Transverse colon (tissue), 4 donors: ENCODE measurements at places on chromosomes 16 and 17. TPM values are rescaled to one million over a fixed set of nuclear protein-coding genes. Genes with fewer than 3 reads are reported as not detected.
A peak's percentile ranks its signal among the peaks of the same experiment; 100 is the strongest.

Gene CLEC19A
- total RNA-seq, result not detected

Gene CBX2
- 0.27 TPM for total RNA-seq

- peak; percentile 75 for DNase-seq
- no peaks in the 10 kb centered on the region for H3K27me3 ChIP-seq
- peaks cover 11% of the 10 kb centered on the region for H3K4me1 ChIP-seq
- no peaks in the 10 kb centered on the region for H3K36me3 ChIP-seq
- no peak overlapping the region for H3K27ac ChIP-seq
- no peak overlapping the region for H3K4me3 ChIP-seq
Measured at GRCh38 chr16:2486645-2487516, 12.0 kb downstream of the TBC1D24 start.

- H3K27ac ChIP-seq, result no peak overlapping the region
- DNase-seq, result no peak
- H3K4me3 ChIP-seq, result no peak overlapping the region
- H3K36me3 ChIP-seq, result no peaks in the 10 kb centered on the region
- H3K4me1 ChIP-seq, result no peaks in the 10 kb centered on the region
Measured at GRCh38 chr17:82786427-82786826, 34.6 kb downstream of the TBCD start.

Gene SMPD3
- total RNA-seq, result 73.3 TPM

DNA sequence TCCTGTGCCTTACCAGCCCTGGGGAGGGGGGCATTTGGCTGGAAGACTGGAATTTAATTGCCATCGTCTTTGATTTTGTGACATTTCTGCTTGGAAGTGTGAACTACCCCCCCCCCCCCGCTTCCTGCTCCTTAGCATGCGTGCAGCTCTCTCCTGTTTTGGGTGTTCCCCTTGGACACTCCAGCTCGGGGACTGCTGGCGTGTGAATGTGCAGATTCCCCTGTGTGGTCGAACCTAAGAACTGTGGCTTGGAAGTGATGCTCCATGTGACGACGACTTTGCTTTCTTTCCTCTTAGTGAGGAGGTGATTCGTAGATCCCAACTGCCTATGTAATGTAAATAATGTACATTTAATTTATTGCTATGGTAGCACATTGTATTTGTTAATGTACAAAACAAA, 26.1 kb downstream of the OR1D5 start:
- H3K27ac ChIP-seq, result no peak overlapping the region
- no peak for DNase-seq
- H3K4me3 ChIP-seq, result no peak overlapping the region
- H3K36me3 ChIP-seq, result no peaks in the 10 kb centered on the region
- peaks cover 2% of the 10 kb centered on the region for H3K27me3 ChIP-seq

Gene PLD6
- 3.2 TPM for total RNA-seq

GRCh38 chr17:79778504-79779083, 646 bp downstream of the CBX2 start:
- peaks cover 4% of the 10 kb centered on the region for H3K4me1 ChIP-seq
- no peaks in the 10 kb centered on the region for H3K36me3 ChIP-seq
- no peak overlapping the region for H3K27ac ChIP-seq
- peak overlapping the region; percentile 60 for H3K4me3 ChIP-seq
- peaks cover 92% of the 10 kb centered on the region for H3K27me3 ChIP-seq

- H3K4me3 ChIP-seq, result no peak overlapping the region
- H3K36me3 ChIP-seq, result no peaks in the 10 kb centered on the region
- no peak for DNase-seq
- no peaks in the 10 kb centered on the region for H3K4me1 ChIP-seq
- peaks cover 7% of the 10 kb centered on the region for H3K27me3 ChIP-seq
Measured at GRCh38 chr17:58786586-58787295, 31.1 kb downstream of the PPM1E start.

DNA sequence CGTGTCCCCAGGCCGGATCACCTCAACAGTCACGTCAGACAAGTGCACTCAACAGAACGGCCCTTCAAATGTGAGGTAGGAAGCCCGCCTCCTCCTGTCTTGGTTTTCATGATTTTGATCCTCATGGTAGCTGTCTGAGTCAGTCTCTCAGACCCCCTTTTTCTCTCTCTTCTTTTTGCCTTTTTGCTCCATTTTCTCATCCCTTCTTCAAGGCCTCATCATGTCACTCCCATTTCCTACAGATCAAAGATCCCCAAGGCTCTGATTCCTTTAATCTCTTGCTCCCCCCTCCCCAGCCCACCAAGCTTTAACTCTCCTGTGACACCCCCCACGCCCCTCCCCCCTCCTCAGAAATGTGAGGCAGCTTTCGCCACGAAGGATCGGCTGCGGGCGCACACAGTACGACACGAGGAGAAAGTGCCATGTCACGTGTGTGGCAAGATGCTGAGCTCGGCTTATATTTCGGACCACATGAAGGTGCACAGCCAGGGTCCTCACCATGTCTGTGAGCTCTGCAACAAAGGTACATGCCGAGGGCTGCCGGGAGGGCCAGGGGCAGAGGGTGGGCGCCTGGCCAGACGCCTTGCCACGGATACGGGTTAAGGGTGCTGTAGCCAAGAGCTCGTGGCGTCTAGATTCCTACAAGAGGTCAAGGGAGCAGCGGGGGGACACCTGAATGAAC, 2.0 kb downstream of the MAZ start:
- no peaks in the 10 kb centered on the region for H3K36me3 ChIP-seq
- peak overlapping the region; percentile 71 for H3K4me3 ChIP-seq

DNA sequence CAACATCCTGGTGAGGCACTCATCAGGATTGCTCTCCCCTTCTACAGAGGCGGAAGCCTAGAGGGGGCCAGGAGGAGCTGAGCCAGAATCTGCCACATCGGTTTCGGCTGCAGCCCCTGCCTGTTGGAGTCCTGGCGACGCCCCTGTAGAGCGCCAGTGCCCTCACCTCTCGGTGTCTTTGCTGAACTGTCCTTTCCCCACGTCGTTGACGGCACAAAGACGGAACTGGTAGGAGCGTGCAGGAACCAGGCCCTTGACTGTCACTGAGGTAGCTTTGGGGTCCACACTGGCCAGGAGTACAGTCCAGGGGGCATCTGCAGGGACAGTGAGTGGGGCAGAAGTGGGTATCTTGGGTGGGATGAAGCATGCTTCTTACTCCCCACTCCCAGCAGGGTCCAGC, 110.3 kb upstream of the CDC42EP4 start:
- no peak overlapping the region for H3K4me3 ChIP-seq
- no peaks in the 10 kb centered on the region for H3K27me3 ChIP-seq
- no peak overlapping the region for H3K27ac ChIP-seq
- no peaks in the 10 kb centered on the region for H3K4me1 ChIP-seq

DNA sequence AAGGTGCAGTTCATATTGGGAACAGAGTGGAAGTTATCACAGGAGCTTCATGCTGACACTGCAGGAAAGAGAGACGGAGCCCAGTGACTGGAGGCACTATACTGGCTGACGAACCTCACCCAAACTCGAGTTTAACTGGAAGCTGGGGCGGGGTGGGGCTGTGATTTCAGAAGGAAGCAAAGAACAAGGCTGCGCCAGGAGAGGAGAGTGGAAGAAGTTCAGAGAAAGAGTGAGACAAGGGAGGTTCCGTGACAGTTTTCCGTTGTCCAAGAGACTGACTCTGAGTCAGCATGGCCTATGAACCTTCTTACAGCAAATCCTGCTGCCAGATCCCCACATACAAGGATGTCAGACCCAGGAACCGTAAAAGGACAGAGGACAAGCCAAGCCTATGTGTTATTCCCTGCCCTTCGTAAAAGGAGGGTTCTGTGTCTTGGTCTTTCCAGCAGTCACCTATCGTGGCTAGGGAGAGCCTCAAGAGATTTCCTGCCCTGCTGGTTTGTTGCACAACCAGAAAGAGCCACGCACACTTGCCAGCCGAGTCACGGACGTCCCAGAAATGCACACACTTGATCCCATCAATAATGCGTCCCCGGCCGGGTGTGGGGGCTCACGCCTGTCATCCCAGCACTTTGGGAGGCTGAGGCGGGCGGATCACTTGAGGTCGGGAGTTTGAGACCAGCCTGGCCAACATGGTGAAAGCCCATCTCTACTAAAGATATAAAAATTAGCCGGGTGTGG, 5.1 kb downstream of the PITPNA start:
- H3K4me1 ChIP-seq, result peaks cover 15% of the 10 kb centered on the region
- no peaks in the 10 kb centered on the region for H3K27me3 ChIP-seq
- H3K36me3 ChIP-seq, result no peaks in the 10 kb centered on the region

DNA sequence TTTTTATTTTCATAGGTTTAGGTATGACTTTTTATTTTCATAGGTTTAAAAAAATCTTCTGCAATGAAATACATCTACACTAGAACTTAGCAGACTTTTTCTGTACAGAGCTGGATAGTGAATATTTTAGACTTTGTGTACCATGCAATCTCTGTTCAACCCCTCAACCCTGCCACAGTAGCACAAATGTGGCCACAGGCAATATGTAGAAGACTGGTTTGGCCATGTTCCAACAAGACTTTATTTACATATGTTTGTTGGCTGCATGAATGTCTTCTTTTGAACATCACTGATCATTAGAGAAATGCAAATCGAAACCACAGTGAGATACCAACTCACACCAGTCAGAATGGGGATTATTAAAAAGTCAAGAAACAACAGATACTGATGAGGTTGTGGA, 229.2 kb downstream of the SHISA9 start:
- H3K27ac ChIP-seq, result no peak overlapping the region
- no peaks in the 10 kb centered on the region for H3K27me3 ChIP-seq
- H3K36me3 ChIP-seq, result no peaks in the 10 kb centered on the region
- no peak for DNase-seq
- H3K4me3 ChIP-seq, result no peak overlapping the region
- no peaks in the 10 kb centered on the region for H3K4me1 ChIP-seq
